ENCODE measurements at places on chromosomes 13 and 19.
A peak's percentile ranks its signal among the peaks of the same experiment; 100 is the strongest.

GRCh38 chr19:30393046-30393445 is 20.9 kb downstream of the ZNF536 start:
- no peak for DNase-seq

DNA sequence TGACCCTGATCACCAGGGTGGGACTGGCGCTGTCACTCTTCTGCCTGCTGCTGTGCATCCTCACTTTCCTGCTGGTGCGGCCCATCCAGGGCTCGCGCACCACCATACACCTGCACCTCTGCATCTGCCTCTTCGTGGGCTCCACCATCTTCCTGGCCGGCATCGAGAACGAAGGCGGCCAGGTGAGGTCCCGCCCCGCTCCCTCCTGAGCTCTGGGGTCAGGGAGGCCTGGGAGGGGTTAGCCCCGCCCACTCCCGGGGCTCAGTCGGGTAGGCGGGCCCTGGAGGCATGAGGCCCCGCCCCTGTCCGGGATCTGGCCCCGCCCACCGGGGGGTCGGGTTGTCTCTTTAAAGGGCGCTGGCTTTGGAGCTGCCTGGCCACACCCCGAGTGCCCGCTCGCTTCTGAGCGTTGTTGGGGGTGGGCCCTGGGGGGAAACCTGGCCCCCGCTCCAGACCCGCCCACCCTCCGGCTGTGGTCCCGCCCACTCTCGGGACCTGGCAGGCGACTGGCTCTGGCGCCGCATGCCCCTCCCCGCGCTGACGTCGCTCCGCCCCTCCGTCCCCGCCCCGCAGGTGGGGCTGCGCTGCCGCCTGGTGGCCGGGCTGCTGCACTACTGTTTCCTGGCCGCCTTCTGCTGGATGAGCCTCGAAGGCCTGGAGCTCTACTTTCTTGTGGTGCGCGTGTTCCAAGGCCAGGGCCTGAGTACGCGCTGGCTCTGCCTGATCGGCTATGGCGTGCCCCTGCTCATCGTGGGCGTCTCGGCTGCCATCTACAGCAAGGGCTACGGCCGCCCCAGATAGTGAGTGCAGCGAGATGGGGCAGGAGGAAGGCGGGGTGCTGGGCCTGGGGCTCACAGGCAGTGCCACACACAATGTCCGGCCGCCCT is 13.1 kb downstream of the DDX39A start:
- DNase-seq: peak; percentile 59

DNA sequence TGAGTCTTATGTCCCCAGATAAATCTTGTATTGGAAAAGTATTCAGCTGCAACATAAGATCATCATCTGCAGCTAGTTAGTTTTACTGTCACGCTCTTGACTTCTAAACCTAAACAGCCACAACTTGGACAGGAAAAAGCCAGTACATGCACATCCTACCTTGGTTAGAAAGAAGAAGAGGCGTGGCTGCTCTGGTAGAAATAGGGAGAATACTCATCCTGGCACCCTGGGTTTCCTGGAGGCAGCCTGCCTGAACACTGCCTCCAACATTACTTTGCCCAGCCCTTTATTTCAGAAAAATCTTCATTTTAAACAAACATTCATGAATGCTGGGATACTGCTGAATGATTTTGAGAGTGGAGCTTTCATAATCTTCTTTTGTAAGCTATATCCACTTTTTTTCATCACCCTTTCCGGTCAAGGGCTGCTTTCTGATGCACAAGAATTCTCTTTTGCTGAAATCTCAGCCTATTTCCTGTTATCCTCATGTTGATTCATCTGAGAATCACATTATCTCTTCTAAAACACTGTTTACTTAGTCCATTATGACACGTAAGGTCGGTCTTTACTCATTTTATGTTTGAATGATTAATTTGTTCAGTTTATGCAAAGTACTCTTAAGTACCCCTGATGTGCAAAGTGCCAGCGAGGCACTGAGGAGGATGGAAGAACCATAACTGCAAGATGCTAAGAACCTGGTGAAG is 55.2 kb downstream of the STARD13 start:
- DNase-seq: peak; percentile 69

DNA sequence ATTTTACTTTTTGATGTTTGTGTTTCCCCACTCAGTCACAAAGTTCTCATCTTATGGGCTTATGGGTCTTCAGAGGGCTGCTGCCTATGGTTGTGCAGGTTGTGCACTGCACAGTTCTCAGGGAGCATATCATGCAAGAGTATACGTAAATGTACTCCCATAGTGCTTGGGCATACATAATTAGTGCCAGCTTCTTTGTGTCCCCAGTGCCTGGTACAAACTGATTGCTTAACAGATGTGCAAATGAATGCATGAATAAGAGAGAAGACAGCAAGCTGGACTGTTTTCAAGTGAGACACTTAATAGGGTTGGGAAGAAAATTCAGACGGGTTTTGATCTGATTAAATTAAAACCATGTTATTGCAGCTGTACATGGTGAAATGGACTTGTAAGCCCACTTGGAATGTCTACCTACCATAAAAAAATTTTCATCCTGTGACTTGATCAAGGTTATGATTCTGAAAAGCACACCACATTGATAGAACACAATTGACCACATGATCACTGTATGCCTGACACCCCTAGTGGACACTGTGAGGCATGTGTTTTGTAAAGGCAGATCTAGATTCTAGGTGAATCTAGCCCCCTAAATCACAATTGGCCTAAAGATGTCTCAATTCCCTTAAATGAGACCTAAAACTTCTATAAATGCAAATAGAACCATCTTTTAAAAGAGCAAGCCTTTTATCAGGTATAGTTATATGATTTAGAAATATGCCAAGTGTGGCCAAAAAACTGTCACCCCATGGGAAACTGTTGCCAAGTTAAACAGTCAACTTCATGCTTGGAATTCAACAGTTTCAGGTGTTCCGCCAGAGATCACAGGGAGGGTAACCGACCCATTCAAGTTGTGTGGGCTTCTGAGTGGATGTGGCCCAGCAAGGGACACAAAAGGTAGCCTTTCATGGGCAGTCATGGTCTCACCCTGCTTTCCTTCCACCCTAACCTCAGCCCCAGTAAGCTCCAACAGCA is 27.9 kb downstream of the FAM124A start:
- no peak for DNase-seq

- no peak for DNase-seq
Measured at GRCh38 chr19:18333680-18334079, 6.7 kb upstream of the PGPEP1 start.

DNA sequence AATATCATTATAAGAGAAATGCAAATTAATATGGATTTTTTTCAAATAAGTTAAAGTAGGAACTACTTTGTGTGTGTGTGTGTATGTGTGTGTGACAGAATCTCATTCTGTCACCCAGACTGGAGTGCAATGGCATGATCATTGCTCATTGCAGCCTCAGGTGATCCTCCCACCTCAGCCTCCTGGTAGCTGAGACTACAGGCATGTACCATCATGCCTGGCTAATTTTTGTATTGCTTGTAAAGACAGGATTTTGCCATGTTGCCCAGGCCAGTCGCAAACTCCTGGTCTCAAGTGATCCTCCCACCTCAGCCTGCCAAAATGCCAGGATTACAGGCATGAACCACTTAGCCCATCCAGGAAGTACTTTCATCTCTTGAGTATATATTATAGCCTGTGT is 3.2 kb upstream of the ERVV-2 start:
- DNase-seq: no peak

DNA sequence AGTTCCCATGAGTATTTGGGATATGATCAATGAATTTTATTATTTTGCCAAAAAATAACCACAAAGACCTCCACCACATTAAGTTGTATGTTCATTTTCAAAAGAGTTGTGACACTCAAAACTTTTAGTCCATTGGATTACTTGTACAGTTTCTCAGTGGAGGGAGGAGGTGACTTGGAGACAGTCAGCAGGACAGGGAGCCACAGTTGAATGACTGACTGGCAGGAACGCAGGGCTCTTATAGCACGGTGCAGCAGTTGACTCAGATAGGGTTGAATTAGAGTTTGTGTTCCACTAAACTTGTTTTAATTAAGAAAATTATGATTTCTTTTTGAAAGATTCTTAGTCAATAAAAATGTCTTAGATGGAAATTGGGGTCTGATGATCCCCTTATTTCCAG is 42.5 kb downstream of the TNFRSF19 start:
- no peak for DNase-seq

- DNase-seq: peak; percentile 21
Measured at GRCh38 chr13:106432636-106433035, 102.8 kb downstream of the EFNB2 start.

DNA sequence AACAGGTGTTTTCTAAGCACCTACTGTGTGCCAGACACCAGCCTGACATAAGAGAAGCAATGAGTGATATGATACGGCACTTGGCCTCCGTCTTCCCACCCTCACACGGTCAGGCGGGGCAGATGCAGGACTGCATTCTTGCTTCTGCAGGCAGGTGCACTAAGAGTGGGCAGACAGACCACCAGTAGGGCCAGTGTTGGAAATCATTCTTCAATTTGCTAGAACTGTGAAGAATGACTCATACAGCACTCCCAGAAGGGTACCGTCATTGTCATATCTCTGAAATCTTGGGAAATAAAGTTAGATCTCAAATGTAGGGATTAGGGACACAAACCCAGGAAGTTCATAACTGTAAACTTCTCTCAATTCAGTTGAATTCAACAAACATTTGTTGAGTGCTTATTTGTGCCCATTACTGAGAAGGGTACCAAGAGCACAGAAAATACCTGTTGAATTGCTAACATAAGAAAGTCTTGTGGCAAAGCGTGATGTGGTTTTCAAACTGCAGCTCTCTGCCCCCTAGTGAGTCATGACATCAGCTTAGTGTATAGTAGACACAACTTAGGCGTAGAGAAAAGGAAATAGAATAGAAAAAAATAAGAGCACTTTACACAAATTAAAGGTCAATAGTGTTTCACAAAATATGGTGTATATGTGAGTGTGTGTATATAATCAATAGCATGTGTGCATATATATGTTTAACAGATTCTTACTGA is 76.1 kb downstream of the TEX26 start:
- peak; percentile 56 for DNase-seq

- DNase-seq: no peak
Measured at GRCh38 chr19:8475005-8475404, 27.4 kb downstream of the PRAM1 start.

DNA sequence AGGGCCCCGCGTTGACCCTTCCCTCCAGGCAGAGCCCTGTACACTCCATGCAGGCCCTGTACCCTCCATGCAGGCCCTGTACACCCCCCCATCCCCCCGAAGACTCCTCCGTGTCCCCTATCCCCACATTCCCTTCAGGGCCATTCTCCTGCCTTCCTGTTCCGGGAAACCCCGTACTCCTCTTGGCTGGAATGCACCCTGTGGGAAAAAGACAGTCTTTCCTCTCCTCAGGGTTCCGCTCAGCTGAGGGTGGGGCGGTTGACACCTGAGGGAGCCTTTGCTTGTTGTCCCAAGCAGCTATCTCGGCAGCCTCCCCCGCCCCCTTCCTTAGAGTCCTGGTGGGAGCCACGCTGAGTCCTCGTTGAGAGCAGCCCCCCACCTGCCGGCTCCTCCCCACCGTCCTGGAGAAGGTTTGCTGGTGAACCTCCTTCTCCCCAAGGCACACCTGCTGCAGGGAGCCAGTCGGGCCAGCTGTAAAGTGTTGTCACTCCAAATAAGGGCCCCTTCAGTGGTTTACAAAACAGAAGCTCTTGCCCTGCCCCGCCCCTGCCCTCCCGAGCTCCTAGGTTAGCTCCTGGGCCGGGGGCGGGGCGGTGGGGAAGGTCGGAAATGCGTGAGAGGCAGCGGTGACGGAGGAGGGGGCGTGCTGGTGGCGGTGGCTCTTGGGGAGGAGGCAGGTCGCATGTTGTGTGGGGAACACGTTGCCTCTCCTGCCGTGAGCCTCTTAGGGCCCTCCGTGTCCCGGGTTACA is 1.5 kb downstream of the GNA11 start:
- no peak for DNase-seq

DNA sequence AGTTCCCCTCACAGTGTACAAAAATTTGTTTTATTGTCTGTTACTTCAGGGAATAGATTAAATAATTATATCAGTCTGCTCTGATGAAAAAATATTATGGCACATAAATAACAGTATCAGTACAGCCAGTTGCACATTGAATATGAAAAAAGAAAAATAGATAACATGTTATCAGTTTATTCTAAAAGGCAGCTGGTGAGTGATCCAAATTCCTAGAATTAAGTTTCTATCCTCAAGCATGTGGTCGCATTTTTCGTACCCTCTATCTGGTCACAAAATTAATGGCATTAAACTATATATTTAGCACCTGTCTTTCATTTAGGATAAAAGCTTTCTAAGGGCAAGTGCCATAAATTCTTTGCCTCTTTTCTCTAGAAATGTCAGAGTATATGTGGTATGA is 944.8 kb upstream of the PCDH9 start:
- no peak for DNase-seq

GRCh38 chr19:40143612-40144011 is 47.6 kb upstream of the MAP3K10 start:
- DNase-seq: no peak

DNA sequence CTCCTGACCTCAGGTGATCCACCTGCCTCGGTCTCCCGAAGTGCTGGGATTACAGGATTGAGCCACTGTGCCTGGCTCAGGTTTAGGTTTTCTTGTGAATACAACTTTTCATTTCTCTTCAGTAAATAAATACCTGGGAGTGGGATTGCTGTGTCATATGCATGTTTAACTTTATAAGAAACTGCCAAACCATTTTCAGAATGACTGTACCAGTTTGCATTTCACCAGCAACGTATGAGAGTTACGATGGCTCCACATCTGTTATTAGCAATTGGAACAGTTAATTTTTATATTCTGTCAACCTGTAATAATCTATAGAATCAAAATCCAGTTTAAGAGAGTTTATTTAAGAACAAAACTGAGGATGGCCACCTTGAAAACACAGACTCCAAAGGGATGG is 52.2 kb downstream of the TEX26 start:
- DNase-seq: no peak

- no peak for DNase-seq
Measured at GRCh38 chr13:28493740-28494503, 1.0 kb downstream of the FLT1 start.

GRCh38 chr13:35256459-35257148 is 219.9 kb downstream of the MAB21L1 start:
- DNase-seq: no peak

- peak; percentile 98 for DNase-seq
Measured at GRCh38 chr13:30569901-30570576, 47.7 kb upstream of the USPL1 start.

DNA sequence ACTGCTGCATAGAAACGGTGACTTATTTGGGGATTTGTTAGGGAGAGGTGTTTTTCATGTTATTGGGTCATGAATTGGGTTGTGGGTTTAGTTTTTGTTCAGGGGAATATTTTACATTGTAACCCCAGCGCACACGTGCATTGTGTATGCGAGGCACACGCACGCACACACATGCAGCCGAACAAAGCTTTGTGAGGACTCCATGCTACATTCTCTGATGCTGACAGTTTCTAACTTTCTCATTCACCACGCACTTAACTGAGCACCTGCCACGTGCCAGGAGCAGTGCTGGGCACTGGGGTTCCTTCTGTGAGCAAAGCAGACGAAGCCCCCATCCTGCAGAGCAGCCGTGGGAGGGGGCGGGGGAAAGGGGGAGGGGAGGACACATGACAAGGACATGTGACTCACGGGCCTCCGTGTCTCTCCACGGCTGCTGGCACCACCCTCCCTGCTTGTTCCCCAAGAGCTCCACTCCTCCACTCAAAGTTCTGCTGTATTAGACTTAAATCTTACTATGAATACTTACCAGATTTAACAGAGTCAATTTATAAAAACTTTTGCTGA is 55.6 kb downstream of the SLC7A9 start:
- DNase-seq: no peak

- DNase-seq: no peak
Measured at GRCh38 chr13:61029064-61029463, 386.6 kb downstream of the PCDH20 start.

Measured in astrocyte (in vitro differentiated cells and primary cell).